ENCODE measurements at places on chromosomes 5 and 9. TPM values are rescaled to one million over a fixed set of nuclear protein-coding genes. Genes with fewer than 3 reads are reported as not detected.

The PDE8B gene
- total RNA-seq: not detected

The NIPAL4 gene
- total RNA-seq: not detected

The ELAVL2 gene
- total RNA-seq: 0.17 TPM

The TAF11L14 gene
- total RNA-seq: not detected

The TMEFF1 gene
- 5.1 TPM for total RNA-seq

The CTXN3 gene
- not detected for total RNA-seq

The PCDHGB1 gene
- 4.4 TPM for total RNA-seq

The CLK4 gene
- total RNA-seq: 21.3 TPM

The PCDHB13 gene
- total RNA-seq: under 0.01 TPM

The TTC23L gene
- under 0.01 TPM for total RNA-seq

The C5orf52 gene
- not detected for total RNA-seq

The BSPRY gene
- total RNA-seq: not detected

The ZNF354C gene
- 7.9 TPM for total RNA-seq

The MAMDC2 gene
- total RNA-seq: 3.2 TPM

The TERT gene
- not detected for total RNA-seq

The RNF224 gene
- 0.17 TPM for total RNA-seq

The FCN2 gene
- total RNA-seq: not detected

The SLC25A2 gene
- total RNA-seq: 1.0 TPM

The BTNL3 gene
- total RNA-seq: not detected

The S100Z gene
- not detected for total RNA-seq

The PCDHGC4 gene
- total RNA-seq: 6.0 TPM

The PCDH1 gene
- total RNA-seq: 0.33 TPM

The DMRT1 gene
- total RNA-seq: not detected

The ADAMTS19 gene
- 0.73 TPM for total RNA-seq

The GABRG2 gene
- not detected for total RNA-seq

The ZNF879 gene
- 4.9 TPM for total RNA-seq

The MYO10 gene
- 81.5 TPM for total RNA-seq

The CDH10 gene
- total RNA-seq: 0.83 TPM

The LCN10 gene
- total RNA-seq: not detected

The LAMC3 gene
- 0.33 TPM for total RNA-seq

The CRHBP gene
- 3.5 TPM for total RNA-seq

The GAS1 gene
- 37.4 TPM for total RNA-seq

The FCN1 gene
- total RNA-seq: not detected

The SH3RF2 gene
- 1.0 TPM for total RNA-seq

The SNCB gene
- 0.33 TPM for total RNA-seq
